ENCODE measurements at places on chromosomes 1 and 21.

DNA sequence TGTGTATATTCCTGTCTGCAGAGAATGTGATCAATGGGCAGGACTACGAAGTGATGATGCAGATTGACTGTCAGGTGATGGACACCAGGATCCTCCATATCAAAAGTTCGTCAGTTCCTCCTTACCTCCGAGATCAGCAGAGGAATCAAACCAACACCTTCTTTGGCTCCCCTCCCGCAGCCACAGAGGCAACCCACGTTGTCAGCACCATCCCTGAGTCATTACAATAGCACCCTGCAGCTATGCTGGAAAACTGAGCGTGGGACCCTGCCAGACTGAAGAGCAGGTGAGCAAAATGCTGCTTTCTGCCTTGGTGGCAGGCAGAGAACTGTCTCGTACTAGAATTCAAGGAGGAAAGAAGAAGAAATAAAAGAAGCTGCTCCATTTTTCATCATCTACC is 65.2 kb downstream of the OLFML2B start:
- no peak for DNase-seq

GRCh38 chr1:50422675-50422945 is 633 bp downstream of the DMRTA2 start:
- DNase-seq = no peak

GRCh38 chr1:40197656-40198055 is 36.5 kb downstream of the RLF start:
- DNase-seq = no peak

DNA sequence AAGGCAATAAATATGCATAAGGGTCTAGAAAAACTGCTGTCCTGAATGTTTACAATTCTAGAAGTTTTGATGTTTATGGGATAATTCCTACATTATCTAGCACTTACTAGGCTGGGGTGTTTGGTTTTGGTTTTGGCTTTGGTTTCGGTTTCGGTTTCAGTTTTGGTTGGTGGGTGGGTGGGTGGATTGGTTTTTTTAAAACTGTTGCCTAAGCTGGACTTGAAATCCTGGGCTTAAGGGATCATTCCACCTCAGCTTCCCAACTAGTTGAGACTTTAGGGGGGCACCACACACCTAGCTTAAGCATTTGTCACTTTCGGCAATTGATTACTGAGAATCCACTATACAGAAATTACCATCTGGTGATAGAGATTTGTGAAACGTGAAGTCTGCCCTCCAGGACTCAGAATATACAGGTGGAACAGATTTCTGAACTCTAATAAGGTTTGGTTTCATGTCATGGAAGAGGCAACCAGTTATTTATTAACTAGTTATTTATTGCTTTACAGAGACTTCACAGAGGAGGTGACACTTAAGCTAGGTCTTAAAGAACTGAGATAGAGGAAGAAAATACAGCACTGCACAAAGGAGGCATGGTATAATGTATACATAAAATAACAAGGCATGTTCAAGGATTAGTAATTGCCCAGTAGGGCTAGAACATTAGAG is 69.6 kb downstream of the PIK3R3 start:
- no peak for DNase-seq

GRCh38 chr1:8307628-8308027 is 10.3 kb upstream of the SLC45A1 start:
- DNase-seq = no peak

DNA sequence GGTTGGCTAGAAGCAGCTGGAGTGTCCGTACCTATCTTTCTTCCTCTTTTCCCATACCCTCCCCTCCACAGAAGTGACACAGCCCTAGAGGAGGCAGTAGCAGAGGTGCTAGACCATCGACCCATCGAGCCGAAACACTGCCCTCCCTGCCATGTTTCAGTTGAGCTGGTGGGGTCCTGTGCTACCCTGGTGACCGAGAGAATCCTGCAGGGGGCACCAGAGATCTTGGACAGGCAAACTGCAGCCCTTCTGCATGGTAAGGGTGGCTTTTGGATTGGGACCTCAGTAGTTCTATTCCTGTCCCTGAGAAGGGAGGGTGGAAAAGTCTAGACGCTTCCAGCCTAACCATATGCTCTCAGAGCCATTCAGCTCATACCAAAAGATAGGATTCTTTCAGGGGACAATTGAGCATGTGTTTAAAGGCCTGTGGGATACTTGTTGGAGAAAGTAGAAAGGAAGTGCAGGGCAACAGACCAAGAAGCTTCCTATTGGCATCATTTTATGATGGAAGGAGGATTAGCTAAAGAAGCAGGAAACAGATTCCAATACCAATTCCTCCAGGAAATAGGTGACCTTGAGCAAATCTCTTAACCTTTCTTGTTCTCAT is 11.7 kb upstream of the BNIPL start:
- peak; percentile 73 for DNase-seq

- no peak for DNase-seq
These were observed 50.3 kb downstream of the SYT2 start for GRCh38 chr1:202659974-202660373.

DNA sequence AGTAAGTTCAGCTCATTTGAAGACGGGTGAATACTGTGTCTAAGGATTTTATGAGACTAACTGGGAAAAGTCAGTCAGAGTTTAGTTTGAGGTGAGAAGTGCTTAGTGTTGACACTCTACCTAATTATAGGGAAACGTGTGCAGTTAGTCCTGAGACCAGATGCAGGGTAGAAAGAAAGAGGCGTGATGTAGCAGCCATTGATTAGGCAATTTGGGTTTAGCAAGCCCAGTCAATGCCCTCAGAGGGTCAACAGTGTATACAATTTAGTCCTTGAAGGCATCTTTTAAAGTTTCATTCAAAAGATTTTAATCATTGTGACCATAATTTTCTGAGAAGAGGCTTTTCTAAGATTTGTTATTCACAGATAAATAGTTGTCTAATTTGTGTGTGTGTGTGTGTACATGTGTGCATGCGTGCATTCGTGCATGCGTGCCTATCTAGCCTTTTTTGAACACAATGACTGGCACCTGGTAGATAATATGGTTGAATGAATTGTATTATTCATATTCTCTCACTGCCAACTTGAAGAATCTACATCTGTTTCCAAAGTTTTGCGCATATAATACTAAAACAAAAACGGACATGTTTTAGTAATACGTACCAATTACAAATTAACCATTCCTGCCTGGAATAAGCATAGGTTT is 332.9 kb downstream of the SRGAP2C start:
- DNase-seq = no peak

GRCh38 chr1:62367005-62367557 is 47.8 kb upstream of the KANK4 start:
- peak; percentile 17 for DNase-seq

DNA sequence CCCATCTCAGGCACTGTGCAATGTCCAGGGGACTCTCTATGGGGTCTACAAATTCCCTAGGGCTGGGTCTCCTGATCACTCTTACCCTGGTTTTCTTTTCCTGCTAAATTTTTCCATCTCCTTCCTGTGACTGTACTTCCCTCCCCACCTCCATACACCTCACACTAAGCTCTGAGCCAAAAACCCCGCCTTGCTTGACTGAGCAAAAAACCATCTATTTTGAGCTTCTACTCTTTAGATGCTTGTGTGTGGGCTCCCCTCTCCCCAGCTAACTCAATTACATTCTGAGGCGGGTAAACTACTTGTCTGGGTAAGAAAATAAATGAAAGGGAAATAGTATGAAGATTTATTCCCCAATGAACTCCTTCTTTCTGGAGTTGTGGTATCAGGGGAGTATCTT is 187.9 kb downstream of the PTPRU start:
- no peak for DNase-seq

GRCh38 chr1:1118876-1119220 is 3.0 kb upstream of the C1orf159 start:
- no peak for DNase-seq

DNA sequence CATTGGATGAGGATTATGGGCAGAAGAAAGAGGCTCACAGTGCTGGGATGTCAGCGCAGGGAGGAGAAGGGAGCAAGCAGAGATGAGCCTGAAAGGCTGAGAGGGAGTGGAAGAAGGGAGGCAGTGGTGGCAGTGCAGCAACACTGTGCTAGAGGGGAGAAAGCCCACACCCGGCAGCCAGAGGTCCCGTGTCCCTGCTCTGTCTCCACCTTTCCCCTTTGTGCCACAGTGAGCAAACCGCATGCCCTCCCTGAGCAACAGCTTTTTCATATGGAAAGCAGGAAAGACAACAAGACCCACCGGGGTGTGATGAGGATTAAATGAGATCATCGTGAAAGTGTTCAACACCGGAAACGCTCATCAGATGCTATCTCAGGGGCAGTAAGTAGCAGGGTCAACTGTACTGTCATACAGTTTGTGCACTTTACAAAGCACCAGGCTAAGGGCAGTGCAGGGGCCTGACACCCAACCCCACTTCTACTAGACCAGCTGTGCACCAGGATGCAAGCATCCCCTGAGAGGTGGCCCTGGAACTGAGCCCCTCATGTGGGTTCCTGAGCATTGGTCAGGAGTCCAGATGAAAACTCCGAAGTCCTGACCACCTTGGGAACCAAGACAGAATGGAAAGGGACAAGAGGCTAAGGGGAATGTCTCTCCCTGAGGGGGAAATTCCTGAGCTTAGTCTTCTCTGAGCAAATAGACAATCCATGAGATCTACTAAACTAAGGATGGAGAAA is 9.1 kb downstream of the NHLH1 start:
- DNase-seq = peak; percentile 36

DNA sequence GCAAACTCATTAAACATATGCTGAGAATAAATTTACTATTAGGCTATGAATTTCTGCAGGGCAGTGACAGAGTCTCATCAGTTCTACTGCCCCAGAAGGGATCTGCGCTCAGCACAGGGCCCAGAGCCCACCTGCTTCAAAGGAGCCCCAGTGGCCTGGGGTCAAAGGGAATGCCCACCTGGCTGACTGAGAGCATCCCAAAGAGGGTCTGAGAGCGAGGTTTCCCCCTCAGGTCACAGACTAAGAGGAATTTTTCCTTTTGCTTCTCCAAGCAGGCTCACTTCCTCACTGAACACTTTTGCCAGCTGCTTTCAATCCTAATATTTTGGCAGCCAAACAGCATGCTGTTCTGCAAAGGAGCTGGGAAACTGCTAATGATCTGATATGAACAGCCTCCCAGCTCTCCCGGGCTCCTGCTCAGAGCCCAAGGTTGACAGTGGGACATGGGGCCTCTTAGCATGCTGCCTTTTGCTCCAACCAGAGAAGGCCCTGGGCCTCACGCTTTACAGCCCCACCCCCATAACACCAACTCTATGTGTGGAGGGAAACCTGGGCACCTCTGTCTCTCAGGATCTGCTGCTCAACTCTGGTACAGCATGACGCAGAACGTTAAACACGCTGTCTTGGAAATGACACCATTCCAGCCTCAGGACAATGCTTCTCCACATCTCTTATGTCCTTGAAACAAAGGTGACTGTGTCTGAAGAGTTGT is 70.7 kb upstream of the SYT6 start:
- DNase-seq = peak; percentile 20

DNA sequence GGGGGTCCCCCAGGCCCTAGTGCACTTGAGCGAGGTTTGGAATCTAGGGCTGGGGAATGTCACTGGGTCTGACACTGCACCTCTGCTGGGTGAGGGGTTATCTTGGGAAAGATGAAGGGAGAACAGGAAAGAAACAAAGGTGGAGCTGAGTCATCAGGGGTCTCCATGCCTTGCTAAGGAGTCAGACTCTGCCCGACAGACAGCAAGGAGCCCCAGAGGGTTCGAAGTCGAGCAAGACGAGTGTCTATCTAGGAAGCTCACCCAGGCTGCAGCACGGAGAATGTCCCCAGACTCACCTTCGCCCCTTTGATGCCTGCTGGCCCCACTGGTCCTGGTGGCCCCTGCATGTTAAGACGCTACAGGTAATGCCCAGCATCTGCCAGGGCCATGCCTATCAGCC is 18.0 kb downstream of the COL16A1 start:
- DNase-seq = no peak

Data from AG10803 (cell line).